GM12891 (cell line): ENCODE measurements at places on chromosomes 12 and 14.

- DNase-seq: no peak
Measured at GRCh38 chr14:57930241-57930975, 64.5 kb upstream of the SLC35F4 start.

DNA sequence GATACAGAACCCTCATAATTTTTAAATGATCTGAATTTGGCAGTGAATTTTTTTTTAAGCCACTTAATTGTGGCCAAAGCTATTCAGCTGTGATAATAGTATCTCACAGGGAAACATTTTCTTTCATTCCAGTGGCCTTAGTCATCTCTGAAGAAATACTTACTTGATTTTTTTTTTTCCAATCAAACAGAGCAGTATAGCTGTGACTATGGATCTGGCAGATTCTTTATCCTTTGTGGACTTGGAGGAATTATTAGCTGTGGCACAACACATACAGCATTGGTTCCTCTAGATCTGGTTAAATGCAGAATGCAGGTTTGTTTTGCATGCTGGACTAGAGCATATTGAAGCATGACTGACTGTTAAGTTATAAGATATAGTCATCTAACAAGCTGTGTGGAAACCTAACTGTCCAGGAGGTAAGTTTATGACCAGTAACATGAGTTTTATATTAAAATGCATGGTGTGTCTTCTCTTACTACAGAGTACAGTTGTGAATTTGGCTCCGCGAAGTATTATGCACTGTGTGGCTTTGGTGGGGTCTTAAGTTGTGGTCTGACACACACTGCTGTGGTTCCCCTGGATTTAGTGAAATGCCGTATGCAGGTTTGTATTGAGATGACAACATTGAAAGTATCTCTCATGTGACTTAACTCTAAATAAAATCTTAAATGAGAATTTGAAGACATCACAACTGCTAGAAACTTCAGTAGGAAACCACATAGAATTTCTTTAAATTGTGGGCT is 1.9 kb downstream of the SLC25A3 start:
- no peak for DNase-seq

DNA sequence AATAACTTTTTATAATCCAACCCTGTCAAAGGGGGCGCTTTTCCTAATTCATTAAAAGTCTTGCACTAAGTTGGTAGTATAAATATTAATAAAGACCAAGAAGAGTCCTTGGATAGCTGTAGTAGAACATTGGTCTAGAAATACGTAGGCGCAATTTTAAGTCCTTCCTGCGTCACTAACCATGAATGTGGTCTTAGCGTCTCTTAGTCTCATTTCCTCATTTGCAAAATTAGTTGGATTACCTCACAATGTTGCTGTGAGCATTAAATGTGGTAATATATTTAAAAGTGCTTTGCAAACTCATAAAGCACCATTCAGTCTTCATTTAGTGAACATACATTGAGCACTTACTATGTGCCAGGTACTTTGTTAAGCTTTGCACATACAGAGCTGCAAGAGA is 149.7 kb downstream of the AEBP2 start:
- no peak for DNase-seq

GRCh38 chr12:127238107-127238506 is 1028.9 kb upstream of the TMEM132C start:
- DNase-seq: no peak

GRCh38 chr14:63039866-63040265 is 5.4 kb downstream of the KCNH5 start:
- DNase-seq: no peak

DNA sequence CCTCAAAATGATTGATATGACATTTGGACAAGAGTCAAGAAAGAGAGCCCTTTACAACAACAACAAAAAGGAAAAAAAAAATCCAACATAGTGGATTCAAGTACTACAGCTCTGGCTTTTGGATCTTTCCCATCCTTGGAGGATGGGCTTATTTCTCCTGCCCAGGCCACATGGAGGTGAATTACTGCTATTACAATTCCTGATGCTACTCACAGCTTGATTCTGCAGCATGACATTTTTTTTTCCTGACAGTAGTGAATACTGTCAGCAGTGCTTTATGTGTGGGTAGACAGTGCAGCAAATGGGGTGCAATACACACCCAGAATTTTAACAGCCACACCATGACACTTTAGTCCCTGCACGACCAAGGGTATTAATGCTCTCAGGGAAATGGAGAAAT is 42.5 kb upstream of the HSP90B1 start:
- no peak for DNase-seq

GRCh38 chr14:70014406-70015095 is 135.3 kb downstream of the SMOC1 start:
- DNase-seq: no peak

DNA sequence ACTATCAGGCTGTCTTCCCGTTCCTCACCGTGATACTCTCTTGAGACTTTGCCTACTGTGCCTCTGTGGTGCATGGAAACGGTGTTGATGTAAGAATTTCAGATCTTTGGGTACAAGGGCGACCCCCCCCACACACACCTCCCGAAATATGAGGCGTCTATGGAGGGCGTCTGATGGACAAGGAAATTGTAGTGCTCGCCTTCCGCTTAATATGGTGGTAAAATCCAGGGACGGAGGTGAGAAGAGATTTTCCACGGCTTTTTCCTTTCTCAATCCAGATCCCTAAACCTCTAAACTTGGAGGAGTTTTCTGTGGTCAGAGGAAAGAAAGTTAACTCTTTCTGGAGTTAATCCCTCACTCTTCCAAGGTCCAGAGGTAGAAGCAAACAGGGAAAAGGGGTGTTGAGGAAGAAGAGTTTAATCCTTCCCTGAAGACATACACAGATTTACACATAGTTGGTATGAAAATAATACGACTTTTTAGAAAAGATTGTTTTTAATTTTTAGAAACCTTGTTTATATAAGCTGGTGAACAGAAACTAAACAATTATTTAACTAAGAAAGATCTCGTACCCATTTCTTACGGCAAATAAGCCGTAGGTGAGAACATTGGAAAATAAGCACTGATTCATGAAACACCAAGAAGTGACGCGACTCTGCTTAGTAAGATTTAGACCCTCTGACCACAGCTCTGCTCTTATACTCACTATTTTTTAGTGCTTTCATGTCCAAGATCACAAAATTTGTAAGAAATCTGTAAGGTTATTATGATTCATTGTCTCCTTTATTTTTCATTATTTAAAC is 23.1 kb upstream of the RNASE12 start:
- DNase-seq: no peak

DNA sequence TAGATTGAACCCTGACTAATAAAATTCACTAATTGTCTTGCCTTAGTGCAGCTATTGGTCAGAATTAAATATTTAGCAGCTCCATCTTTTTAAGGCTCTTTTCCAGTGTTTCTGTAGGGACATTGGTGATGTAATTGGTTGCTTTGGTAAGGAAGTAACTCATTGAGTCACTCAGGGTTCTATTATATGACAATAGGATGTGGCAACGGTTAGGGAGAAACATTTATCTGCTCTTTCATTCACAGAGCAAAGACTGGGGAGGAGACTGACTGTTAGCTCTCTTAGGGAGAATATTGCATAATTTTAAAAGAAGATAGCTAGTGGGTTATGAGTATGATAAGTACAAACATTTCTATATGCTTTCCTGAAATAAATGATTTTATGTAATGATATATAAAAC is 616.5 kb downstream of the TRHDE start:
- DNase-seq: no peak

GRCh38 chr14:75005357-75005756 is 2.6 kb downstream of the EIF2B2 start:
- DNase-seq: no peak

DNA sequence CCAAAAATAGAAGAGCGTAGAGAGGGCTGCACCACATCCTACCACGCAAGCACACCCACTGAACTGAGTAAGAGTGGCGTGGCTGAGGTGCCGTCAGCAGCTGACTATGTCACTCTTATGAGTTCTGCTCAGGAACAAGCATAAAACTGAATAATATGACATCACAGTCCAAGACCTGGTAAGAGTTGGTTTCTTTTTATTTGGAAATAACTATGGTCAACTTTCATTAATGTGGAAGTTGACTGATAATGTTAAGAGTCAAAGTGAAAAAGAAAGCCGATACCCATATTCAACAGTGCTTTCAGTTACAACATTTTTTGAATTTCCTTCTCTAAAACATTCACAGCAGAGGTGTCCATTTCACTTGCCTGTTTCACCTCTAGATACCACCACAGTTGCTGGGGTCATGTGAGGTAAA is 44.6 kb downstream of the GNS start:
- no peak for DNase-seq

DNA sequence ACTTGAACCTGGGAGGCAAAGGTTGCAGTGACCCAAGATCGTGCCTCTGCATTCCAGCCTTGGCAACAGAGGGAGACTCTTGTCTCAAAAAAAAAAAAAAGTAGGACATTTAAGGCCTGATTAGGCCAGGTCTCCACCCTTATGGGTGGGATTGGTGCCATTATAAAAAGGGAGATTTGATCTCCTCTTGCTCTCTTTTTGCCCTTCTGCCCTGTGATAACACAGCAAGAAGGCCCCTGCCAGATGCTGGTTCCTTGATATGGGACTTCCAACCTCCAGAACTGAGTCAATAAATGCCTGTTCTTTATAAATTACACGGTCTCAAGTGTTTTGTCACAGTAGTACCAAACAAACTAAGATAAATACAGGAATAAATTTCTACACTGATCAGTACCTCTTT is 81.0 kb downstream of the C2CD5 start:
- no peak for DNase-seq

GRCh38 chr12:116266631-116267349 is 10.7 kb downstream of the MED13L start:
- DNase-seq: no peak

GRCh38 chr12:114030451-114030850 is 64.3 kb upstream of the RBM19 start:
- no peak for DNase-seq

DNA sequence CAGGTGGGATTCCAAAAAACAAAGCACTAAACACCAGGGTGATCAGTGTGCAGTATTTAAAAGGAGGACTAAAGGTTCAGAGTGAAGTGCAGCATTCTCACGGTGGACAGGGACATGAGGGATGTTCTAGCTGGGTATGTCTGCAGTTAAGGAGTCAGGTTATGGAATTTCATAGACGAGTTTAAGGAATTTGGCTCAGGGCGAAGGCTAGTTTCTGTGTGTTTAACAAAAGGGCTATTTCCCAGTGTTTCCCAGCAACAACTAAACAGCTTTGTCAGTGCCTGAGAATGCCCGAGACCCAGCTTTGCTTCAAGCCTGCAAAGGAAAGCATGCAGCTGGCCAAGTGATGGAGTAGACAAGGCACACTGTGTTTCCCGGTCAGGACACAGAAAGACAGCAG is 7.0 kb downstream of the KRT1 start:
- DNase-seq: no peak

DNA sequence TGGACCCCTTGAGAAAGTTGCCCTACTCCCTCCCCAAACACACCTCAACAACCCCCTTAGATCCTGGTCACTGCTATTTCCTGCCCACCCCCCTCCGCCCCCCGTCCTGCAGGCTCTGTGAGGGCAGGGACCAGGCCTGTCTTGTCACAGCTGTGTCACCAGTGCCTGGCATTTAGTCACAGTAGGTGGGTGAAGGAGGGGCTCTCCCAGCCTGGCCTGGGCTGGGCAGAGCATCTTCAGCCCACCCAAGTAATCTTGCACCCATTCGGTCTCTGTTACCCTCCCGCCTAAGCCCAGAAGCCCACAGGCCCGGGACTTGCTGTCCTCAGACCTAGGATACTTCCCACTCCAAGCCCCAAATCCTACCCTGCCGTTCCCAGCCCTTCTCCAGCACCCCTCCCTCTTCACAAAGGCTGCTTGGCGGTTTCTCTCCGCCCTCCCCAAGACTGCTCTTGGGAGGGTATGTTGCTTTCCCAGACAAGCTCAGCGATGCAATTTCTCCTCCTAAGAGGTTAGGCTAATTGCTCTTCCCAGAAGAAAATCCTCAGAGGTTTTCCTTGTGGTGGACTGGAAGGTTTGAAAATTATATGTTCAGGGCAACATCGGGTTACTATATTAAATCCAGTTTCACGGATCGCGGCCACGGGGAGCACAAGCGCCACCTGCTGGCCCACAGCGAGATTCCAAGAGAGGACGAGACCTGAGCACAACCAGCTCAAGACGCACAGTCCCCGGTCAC is 50.8 kb upstream of the ZFP36L1 start:
- DNase-seq: no peak

- DNase-seq: no peak
Measured at GRCh38 chr12:89461649-89462612, 62.7 kb downstream of the GALNT4 start.

- no peak for DNase-seq
Measured at GRCh38 chr12:92784356-92784755, 81.6 kb downstream of the PLEKHG7 start.

GRCh38 chr14:75331471-75331870 is 52.8 kb downstream of the FOS start:
- no peak for DNase-seq

DNA sequence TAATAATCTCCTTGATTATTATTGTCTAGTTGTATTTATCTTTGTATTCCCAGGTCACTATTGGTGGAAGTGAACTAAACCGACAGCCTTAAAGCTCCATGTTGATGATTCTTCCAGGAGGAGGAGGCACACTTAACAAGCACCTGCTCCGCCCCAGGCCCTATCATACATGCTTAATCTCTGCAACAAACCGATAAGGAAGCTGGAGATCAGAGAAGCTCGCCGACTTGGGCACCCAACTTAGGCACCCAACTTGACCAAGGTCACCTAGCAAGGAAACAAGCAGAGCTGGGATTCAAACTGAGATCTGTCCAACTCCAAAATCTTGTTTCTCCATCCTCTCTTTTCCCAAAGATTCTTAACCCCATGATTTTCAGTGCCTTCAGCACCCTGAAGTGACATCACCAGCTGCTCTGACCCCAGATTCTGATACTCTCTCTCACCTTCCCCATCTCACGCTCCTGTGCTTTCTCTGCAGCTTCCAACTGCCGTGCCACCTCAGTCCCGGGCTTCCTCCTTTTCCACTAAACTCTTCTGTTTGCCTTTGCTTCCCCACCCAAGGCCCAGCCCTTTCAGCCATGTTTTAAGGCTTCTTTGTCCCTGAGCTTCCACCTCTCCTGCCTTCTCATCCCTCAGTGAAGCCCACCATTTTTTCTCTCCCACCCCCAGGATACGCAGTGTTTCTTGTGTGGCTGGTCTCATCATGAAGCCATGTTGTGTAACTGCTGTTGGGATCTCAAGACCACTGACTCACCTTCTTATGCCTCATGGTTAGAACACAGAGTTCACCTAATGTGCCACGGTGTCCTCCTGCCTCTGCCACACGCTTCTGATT is 6.6 kb upstream of the KRT18 start:
- DNase-seq: no peak
